ENCODE measurements at places on chromosomes 3 and 15.

- DNase-seq, result no peak
Measured at GRCh38 chr15:82855286-82856100, 46.1 kb downstream of the WHAMM start.

- DNase-seq, result no peak
Measured at GRCh38 chr3:160103397-160103796, 114.8 kb downstream of the IL12A start.

- DNase-seq, result no peak
Measured at GRCh38 chr3:159273070-159273469, 471.2 kb downstream of the MFSD1 start.

DNA sequence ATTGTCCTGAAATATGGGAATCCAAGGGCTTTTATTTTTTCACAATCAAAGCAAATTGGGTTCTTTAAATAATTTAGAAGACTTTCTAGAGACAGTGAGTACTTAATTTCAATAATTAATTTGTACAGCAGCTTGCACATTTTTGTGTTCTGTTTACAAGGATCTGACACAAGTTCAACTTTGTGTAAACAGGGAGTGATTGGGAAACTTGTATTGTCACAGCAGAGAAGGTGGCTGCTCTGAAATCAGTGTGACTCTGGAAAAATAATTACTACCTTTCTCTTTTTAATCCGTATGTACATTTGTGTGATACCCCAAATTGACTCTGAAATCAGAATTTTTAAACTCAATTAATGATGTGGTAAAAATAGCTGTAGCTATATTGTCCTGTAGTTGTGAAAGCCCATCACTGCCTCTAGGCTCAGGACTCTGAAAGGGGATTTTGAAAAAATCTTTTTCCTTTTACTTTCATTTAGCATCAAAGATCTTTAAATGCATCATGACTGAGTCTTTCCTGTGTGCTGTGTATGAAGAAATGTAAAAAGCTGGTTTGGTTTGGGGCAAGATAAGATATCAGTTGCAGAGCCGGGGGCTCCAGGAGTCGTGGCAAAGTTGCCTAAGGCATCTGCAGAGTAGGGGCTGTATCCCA, 45.1 kb downstream of the MFSD1 start:
- DNase-seq, result no peak

GRCh38 chr3:24503616-24504113, 9.0 kb upstream of the THRB start:
- no peak for DNase-seq

Data from esophagus squamous epithelium (tissue), 5 donors.